Effector memory CD4-positive, alpha-beta T cell (primary cell): ENCODE measurements at places on chromosomes 13 and 19.

- DNase-seq: no peak
Measured at GRCh38 chr19:17121736-17122293, 46.2 kb downstream of the MYO9B start.

DNA sequence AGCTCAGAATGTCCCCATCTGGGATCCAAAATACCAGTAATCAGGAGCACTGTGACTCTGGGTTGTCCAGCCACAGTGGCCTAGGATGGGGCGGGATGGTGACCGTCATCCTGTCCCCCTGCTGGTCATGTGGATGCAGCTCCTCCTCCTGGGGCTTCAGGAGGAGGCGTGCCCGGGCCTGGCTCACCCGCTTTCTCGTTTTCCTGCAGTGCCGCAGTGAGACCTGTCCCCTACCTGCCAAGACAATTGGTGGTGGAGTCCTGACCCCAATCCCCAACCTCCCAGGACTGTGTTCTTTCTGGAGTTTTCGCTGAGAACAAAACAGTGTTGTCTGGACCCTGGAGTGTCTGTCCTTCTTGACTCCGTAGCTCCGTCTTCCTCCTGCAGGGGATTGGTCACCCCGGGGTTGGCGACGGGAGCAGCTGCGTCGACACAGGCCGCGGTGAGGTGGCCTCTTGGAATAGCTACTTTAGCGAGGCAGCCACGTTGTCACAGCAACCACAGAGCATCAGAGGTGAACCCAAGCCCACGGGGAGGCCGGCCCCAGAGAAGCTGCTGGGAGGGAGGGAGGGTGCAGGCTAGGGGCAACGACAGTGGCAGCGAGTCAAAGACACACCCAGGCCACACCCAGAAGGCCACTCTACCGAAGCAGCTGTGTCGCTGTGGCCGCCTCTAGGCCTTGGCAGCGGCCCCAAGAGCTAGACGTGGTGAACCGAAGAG lies 10.2 kb upstream of the EMC10 start:
- no peak for DNase-seq

DNA sequence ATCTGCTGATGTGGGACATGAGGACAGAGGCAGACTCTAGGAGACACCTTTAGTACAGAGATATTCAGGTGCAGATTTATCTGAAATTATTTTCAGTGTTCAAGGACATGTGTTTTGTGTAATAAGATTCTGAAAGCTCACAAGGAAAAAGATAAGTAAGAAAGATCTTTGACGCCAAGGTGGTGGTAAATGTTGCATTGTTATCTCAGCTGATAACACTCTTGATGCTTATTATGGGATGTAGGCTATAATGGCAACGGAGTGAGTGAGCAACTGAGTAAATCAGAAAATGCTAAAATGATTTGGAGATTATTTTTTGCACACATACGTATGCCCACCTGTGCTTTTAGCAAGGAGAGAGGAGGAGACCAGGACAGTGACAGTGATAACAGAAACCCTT lies 510.9 kb downstream of the KLF12 start:
- no peak for DNase-seq

GRCh38 chr13:45474584-45475454 lies 10.1 kb downstream of the COG3 start:
- no peak for DNase-seq

- no peak for DNase-seq
Measured at GRCh38 chr13:60514891-60515290, 117.9 kb downstream of the TDRD3 start.

DNA sequence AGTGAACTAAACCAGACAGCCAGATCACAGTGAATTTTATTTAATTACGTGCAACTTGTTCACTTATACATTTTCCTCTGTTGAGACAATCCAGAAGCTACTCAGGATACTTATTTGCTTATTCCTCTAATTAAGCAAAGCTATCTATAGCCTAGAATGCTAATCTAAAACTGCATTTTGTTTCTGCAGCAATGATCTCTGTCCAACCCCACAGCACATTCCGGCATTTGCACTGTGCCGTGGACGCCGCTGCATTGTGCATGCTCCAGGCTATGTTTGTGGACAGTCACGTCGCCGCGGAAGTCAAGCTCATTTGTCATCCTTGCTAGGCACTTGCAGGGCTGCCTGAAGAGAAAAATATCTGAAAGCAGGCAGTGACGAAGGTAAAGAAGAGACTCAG lies 406.9 kb downstream of the RFC3 start:
- no peak for DNase-seq

DNA sequence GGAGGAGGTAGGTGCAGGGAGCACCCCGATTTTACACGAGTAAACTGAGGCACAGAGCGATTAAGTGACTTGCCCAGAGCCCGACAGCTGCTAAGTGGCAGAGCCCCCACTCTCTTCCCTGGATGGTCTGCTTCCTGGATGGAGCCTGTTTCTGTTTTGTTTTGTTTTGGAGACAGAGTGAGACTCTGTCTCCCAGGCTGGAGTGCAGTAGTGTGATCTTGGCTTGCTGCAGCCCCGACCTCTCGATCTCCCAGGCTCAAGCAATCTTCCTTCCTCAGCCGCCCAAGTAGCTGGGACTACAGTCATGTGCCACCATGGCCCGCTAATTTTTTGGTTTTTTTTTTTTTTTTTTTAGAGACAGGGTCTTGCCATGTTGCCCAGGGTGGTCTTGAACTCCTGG lies 17.3 kb downstream of the BICRA start:
- no peak for DNase-seq

DNA sequence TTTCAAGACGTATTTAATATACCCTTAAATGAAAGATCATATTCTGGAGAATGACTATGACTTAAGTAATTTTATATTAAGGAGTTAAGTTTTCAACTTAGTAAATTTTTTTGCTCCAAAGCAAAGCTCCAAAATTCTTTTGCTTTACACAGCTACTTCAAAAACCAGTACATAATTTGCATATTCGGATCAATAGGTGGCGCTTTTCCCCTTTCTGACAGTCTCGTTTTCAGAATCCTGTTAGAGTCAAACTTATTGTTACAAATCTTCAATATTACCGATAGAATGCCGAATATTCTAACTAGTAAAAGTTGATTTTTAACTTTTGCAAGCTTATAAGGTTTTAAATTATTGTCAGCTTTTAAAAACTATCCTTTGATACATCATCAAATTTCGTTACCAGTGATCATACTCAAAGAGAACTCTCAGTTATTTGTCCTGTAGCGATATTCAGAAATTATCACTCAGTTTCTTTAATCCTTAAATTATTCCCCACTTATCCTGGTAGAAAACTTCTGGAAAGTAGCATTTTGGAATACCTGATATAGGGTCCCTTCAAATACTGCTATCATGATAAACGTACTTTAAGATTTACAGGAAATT lies 852.7 kb upstream of the KLHL1 start:
- no peak for DNase-seq

DNA sequence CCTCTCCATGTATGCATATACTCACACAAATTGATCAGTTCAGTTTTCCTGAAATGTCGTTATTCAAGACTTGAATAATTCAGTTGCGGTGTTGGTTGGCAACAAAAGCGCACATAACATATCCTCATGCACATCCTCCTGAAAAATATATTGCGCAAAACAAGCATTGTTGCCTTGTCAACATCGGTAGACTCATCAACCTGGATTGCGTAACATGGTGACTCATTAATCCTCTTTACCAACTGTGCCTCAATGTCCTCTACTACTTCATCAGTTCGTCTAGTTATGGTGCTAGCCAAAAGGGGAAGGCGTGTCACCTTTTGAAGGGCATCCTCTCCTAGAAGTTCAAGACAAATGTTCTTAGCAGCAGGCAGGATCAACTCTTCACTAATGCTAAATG lies 357.7 kb downstream of the LMO7 start:
- no peak for DNase-seq

DNA sequence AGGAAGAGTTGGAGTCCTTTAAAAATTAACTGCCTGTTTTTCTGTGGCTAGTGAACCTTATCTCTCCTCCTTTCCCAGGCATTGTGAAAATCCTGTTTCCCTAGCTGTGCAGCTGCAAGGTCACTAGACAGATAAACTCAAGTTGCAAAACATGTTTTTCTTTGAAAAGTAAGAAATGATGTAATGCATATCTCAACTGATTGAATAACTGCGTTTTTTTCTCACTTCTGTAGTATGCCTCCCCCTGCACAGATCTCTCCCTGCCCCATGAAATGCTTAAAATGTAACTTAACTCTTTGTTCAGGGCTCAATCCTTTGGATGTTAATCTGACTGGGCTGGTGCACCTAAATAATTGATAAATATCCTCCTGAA lies 27.7 kb upstream of the CYSLTR2 start:
- no peak for DNase-seq

GRCh38 chr13:75216038-75216437 lies 265.9 kb downstream of the TBC1D4 start:
- no peak for DNase-seq

GRCh38 chr19:5621311-5621944 lies 1.1 kb downstream of the SAFB2 start:
- DNase-seq: no peak

GRCh38 chr13:75308222-75308621 lies 173.7 kb downstream of the TBC1D4 start:
- DNase-seq: no peak

- no peak for DNase-seq
Measured at GRCh38 chr19:30864391-30865215, 484.6 kb downstream of the TSHZ3 start.

GRCh38 chr13:73671732-73672131 lies 462.5 kb downstream of the KLF12 start:
- DNase-seq: no peak

DNA sequence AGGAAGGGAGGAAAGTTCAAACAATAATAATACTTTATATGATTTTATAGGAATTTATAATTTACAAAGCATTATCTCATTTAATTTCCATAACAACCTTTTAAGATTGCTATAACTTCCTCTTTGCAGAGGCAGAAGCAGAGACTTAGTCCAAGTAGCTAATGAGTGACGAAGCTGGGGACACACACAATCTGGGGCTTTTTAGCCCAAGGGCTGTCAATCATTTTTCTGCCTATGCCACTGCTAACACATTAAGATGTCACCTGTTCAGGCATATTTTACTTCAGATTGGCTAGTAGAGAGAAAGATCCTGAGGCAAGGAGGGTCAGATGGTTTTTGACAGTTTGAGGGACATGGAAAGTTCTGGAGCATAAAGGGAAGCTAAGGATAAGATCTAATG lies 12.6 kb downstream of the SCEL start:
- no peak for DNase-seq

GRCh38 chr13:39362652-39363381 lies 240.2 kb downstream of the LHFPL6 start:
- DNase-seq: no peak

GRCh38 chr19:42465827-42466280 lies 23.1 kb upstream of the CXCL17 start:
- DNase-seq: no peak

DNA sequence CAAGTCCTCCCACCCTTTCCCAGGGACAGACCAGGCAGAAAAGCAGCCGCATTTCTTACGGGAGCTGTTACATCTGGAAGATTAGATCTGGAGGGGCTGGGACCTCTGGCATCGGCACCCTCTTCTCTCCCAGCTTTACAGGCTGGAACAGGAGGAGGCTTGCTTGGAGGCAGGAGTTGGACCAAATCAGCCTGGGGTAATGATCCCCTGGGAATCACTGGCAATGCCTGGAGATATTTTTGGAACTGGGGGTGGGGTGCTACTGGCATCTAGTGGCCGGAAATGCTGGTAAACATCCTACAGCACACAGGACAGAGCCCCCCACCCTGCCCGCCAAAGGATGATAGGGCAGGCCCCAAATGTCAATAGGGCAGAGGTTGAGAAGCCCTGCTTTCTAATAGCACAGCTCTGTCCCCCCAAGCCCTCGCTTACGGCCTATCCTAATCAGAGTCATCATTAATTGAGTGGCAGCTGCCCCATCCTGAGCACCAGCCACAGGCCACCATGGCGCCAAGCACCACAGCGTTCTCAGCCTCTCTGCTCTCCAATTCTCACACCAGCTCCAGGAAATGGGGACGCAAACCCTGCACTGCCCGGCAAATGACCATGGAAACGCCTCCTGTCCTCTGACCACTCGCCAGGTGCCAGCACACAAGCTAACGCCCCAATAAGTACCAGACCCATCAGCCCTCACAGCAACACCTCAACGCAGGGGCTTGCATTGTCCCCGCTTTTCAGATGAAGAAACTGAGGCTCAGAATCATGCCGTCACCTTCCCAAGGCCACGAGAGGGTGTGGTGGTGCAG lies 20.6 kb downstream of the LRRC4B start:
- no peak for DNase-seq

DNA sequence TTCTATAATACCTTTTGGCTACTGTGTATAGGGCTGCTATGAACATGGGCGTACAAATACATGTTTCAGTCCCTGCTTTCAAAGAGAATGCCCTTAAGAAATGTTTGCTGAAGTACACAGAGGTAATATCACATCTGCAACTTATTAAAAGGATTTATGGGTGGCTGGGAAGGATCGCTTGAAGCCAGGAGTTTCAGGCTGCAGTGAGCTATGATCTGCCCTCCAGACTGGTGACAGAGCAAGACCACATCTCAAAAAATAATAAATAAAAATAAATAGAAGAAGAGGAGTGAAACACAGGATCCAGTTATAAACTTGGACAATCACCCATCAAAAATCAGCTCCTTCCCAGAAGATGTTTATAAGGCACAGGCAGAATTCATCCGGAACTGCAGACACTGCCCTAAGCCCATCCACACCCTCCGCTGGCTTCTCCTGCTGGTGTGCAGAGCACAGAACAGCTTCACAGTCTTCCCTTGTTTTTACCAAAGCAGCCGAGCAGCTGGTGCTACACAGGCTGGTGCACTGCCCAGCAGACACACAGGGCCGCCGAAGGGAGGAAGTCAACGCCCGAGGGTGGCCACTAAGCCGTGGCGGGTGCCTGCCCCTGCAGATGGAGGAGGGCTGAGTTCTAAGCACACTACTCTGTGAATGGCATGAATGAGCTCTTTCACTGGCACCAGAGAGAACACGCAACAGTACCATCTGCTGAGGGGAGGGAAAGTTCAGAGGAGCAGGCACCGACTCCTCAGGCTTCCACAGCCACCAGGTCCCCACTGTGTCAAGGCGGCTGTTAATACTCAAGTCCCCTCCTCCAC lies 44.0 kb downstream of the BRD4 start:
- no peak for DNase-seq

DNA sequence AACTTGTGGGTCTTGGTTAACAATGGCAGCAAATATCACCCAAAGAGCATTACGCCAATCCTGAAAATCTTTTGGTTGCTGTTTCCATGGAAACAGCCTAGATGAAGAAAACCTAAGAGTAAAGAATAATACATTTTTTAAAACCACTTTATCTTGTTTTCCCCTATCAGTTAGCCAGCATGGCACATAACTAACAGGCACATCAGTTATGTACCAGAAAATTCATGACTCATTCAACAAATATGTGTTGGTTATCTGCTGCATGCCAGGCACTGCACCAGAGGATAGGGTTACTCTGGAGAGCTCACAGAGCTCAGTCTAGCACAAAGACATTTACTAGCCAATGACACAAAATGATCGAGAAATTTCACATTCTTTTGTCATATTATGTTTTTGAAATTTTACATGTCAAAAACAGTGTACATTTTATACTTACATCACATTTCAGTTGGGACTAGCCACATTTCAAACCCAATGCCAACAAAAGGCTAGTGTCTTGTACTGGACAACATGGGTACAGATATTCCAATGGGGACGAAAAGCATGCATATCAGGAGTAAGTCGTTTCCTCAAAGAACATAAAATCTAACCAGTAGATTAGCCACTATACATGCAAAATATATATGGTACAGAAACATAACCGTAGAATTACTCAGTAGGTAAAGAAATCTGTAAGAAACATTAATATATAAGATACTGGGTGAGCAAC lies 20.3 kb downstream of the LNX2 start:
- DNase-seq: no peak
